ENCODE measurements at places on chromosomes 5 and 9. TPM values are rescaled to one million over a fixed set of nuclear protein-coding genes. Genes with fewer than 3 reads are reported as not detected.

Gene TIFAB
- 0.10 TPM for total RNA-seq

Gene CTXN3
- 4.6 TPM for total RNA-seq

Gene ELAVL2
- 1.8 TPM for total RNA-seq

Gene DAB2
- total RNA-seq, result 64.5 TPM

Gene PCDHGB2
- total RNA-seq, result 4.2 TPM

Gene PIP5K1B
- 4.5 TPM for total RNA-seq

Gene ZFAND5
- 224 TPM for total RNA-seq
